ENCODE measurements at places on chromosomes 5 and 9. TPM values are rescaled to one million over a fixed set of nuclear protein-coding genes. Genes with fewer than 3 reads are reported as not detected.
A peak's percentile ranks its signal among the peaks of the same experiment; 100 is the strongest.

SLCO6A1 gene
- not detected for total RNA-seq

AIF1L gene
- 5.0 TPM for total RNA-seq

PCDHGC4 gene
- 3.0 TPM for total RNA-seq

SYK gene
- total RNA-seq, result 7.8 TPM

RPS23 gene
- 4,112 TPM for total RNA-seq

PIP5KL1 gene
- 2.4 TPM for total RNA-seq

DCAF10 gene
- total RNA-seq, result 29.1 TPM

TNFSF8 gene
- total RNA-seq, result 1.8 TPM

EIF4EBP3 gene
- total RNA-seq, result 7.4 TPM

JMY gene
- total RNA-seq, result 33.2 TPM

DNA sequence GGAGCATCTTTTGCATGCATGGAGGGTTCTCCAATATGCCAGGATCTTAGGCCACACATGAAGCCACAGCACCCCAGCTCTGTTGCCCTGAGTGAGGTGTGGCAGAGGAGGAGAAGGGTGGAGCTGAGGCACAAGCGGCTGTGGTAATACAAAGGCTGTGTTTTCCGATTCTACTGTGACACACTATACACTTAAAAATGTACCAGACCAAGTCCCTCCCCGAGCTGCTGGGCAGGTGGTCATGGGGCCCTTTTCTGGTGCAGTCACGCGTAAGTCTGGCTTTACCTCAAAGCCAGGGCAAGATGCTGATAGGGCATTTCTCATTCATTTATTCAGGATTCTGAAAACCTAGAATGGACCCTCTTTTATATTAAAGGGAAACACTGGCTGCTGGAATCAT lies 3.7 kb downstream of the ADGRV1 start:
- peaks cover 16% of the 10 kb centered on the region for H3K27me3 ChIP-seq
- H3K4me3 ChIP-seq, result no peak overlapping the region
- H3K27ac ChIP-seq, result no peak overlapping the region
- DNase-seq, result no peak
- peaks cover 11% of the 10 kb centered on the region for H3K4me1 ChIP-seq

DNA sequence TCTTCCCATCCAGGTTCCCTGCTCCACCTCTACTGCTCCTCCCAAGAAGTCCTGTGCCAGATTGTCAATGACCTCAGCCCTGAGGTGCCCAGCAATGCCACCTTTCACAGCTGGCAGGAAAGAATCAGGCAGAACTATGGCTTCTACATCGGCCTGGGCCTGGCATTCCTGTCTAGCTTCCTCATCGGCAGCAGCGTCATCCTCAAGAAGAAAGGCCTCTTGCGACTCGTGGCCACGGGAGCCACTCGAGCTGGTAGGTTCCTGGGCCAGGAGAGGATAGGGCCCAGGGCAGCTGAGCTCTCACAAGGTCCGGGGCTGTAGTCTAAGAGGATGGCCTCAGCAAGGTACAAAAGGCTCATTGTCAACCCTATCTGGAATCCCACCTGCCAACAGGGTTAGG lies 3.1 kb downstream of the NIPAL4 start:
- no peaks in the 10 kb centered on the region for H3K36me3 ChIP-seq
- H3K4me3 ChIP-seq, result no peak overlapping the region
- no peak for DNase-seq
- no peaks in the 10 kb centered on the region for H3K27me3 ChIP-seq
- H3K27ac ChIP-seq, result peak overlapping the region; percentile 77

DNA sequence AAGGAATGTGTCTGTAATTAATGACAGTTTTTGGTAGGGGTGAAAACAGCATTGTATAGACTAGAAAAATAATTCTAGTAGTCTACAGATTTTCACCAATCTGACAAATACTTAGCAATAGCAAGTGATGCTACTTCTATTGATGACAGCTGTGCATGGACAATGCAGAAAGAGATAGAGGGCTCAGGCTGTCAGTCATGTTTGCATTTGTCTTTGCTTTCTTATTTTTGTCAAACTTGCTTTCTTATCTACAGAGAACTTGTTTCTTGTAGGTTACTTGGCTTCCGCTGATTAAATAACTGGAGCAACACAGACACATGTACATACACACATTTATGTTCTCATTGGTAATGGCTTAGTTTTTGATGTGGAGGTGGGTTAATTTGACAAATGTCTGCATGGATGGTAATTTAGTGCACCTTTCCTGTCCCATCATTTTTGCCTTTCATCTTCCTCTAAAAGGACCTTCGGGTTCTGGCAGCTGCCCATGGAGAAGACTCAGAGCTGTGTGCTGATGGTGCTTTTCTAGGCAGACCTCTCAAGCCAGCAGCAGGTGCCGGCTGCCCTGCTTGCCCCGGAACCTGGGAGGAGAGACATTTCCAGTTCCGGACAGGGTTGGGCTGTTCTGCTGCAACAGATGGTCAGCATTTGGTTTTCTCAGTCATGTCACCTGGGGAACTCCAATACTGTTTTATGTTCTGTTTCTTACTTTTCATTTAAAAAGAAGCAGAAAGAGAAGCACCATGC lies 28.8 kb downstream of the CAMK4 start:
- H3K27me3 ChIP-seq, result no peaks in the 10 kb centered on the region
- H3K4me3 ChIP-seq, result no peak overlapping the region
- no peak for DNase-seq
- no peak overlapping the region for H3K27ac ChIP-seq
- H3K4me1 ChIP-seq, result no peaks in the 10 kb centered on the region
- no peaks in the 10 kb centered on the region for H3K36me3 ChIP-seq

- H3K27me3 ChIP-seq, result no peaks in the 10 kb centered on the region
- H3K4me3 ChIP-seq, result peak overlapping the region; percentile 32
- no peak for DNase-seq
- peak overlapping the region; percentile 87 for H3K27ac ChIP-seq
These were observed 81.4 kb downstream of the C9orf152 start for GRCh38 chr9:110126499-110126941.

DNA sequence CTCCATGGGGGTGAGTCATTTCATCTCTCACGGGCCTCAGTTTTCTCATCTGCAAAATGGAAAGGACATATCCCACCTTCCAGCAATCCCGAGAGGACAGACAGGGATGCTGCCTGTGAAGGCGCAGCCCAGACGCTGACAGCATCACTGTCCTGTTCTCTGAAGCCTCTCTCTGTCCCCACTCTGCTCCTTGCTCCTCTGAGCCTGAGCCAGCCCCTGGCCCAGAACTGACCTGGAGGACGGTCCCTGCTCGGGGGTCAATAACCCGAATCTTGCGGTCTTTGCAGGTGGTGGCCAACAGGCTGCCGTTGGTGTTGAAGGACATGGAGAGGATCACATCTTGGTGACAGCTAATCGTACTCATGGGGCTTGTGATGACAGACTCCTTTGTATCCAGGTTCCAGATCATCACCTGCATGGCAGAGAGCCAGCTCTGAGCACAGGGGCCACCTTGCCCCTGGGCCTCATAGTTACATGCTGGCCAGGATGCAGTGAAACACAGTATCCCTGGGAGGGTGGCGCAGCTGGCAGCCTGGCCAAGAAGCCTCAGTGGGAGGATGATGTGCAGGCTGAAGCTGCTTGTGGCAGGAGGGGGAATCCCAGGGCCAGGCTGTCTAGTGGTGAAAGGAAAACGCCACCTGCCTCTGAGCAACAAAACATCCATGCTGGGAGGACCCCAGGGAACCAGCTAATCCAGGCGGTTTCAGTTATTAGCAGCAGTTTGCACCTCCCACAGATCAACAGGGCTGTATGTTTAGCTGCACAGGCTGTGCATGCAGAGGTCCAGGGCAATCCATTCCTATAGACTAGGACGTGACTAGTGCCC lies 14.0 kb upstream of the TRIM14 start:
- H3K27me3 ChIP-seq, result no peaks in the 10 kb centered on the region
- no peaks in the 10 kb centered on the region for H3K36me3 ChIP-seq
- no peak overlapping the region for H3K4me3 ChIP-seq
- no peaks in the 10 kb centered on the region for H3K4me1 ChIP-seq

GRCh38 chr5:4862500-4862899 lies 277.6 kb upstream of the ADAMTS16 start:
- H3K4me3 ChIP-seq, result no peak overlapping the region
- H3K27ac ChIP-seq, result no peak overlapping the region
- DNase-seq, result no peak
- H3K4me1 ChIP-seq, result peaks cover 9% of the 10 kb centered on the region
- no peaks in the 10 kb centered on the region for H3K36me3 ChIP-seq

DNA sequence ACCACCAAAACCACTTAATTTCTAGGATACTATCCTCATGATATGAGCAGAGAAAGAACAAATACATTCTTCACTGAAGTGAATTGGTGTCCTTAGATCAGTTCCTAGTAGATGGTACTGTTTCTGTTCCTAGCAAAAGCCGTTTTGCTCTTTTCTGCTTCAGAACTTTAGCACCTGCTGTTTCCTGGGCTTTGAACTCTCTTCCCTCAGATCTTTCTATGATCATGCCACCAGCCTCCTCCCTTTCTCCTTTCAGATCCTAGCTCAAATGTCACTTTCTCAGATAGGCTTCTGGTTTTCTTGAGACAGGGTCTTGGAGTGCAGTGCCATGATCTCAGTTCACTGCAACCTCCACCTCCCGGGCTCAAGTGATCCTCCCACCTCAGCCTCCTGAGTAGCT lies 118.0 kb downstream of the EGFLAM start:
- H3K4me1 ChIP-seq, result no peaks in the 10 kb centered on the region
- DNase-seq, result no peak
- H3K27me3 ChIP-seq, result no peaks in the 10 kb centered on the region
- H3K36me3 ChIP-seq, result no peaks in the 10 kb centered on the region
- H3K4me3 ChIP-seq, result no peak overlapping the region
- H3K27ac ChIP-seq, result no peak overlapping the region

DNA sequence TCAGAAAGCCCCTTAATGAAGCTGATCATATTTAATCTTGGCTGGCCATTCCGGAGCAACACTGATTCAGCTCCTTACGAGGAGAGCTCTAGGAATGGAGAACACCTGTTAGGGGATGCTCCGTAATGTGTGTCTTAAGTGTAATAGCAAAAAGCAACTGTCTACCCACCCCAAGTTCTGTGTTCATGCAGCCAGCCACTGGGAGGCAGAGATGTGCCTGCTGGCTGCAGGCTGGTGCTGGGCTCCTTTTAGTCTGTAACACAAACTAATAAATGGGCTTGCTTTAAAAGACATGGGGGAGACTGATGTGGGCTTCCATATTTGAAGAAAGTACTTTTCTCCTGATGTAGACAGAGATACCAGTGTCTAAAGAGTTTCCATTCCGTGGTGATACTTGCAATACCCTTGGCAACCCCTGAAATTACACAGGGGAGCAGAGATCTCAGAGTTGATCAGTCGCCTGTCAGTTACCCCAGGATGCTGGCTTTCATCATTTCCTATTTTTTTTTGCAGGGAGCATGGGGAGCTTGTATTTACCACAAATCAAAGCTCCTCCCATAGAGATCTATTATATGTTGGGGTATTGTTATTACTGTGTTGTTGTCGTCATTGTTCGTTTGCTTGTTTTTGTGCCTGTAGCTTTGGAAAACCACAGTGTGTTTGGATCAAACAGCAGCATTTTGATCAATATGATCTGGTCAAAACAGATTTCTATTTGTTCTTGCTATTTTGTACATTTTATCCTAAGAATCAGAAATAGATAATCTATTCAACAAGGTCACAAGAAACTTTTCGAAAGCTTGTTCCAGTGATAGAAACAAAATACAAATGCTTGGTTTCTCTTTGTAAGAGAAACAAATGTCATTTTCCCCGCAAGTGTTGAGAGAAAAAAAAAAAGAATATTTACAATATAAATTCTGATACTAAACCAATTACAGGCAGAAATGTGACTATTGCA lies 65.8 kb downstream of the MTX3 start:
- H3K36me3 ChIP-seq, result no peaks in the 10 kb centered on the region
- H3K27ac ChIP-seq, result no peak overlapping the region
- no peak for DNase-seq
- H3K4me1 ChIP-seq, result no peaks in the 10 kb centered on the region

GRCh38 chr5:68436686-68437520 lies 221.3 kb downstream of the PIK3R1 start:
- DNase-seq, result no peak
- peaks cover 17% of the 10 kb centered on the region for H3K4me1 ChIP-seq
- H3K4me3 ChIP-seq, result no peak overlapping the region
- H3K36me3 ChIP-seq, result no peaks in the 10 kb centered on the region
- no peaks in the 10 kb centered on the region for H3K27me3 ChIP-seq

DNA sequence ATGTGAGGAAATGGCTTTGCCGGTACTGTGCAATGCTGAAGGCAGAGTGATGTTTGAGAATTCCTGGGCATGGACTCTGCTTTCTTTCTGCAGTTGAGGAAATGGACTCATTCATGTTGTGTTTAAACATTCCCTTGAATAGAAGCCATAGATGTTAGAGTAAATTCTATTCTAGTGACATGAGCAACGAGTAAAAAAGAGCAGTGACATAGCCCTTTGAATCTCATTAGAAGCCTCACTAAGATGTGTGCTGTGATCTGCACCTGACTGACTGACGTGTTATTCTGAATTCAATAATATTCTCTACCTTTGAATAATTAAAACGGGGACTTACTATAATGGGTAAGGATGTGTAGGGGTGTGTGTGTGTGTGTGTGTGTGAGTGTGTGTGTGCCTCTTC lies 113.7 kb upstream of the KLF4 start:
- H3K36me3 ChIP-seq, result no peaks in the 10 kb centered on the region
- no peak overlapping the region for H3K4me3 ChIP-seq
- H3K27ac ChIP-seq, result no peak overlapping the region
- no peak for DNase-seq
- no peaks in the 10 kb centered on the region for H3K27me3 ChIP-seq

DNA sequence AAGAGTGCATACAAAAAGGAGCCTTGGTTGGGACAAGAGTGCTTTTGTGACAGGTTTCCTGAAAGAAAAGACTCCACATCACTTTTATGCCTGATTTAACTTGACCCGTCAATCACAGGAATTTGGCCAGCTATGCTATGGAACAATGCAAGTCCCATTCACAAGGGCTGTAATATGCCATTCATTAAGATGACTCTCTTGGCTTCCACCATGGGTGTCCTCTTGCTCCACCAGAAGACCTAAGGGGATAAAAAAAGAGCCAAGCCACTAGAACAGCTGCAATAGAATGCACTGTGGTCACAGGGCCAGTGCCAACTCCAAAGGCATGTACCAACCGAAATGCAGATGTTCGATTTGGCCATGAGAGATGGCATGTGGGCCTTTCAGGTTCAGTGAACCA lies 480.1 kb upstream of the MPDZ start:
- no peak for DNase-seq
- H3K36me3 ChIP-seq, result no peaks in the 10 kb centered on the region
- no peak overlapping the region for H3K4me3 ChIP-seq
- H3K4me1 ChIP-seq, result no peaks in the 10 kb centered on the region
- no peak overlapping the region for H3K27ac ChIP-seq

DNA sequence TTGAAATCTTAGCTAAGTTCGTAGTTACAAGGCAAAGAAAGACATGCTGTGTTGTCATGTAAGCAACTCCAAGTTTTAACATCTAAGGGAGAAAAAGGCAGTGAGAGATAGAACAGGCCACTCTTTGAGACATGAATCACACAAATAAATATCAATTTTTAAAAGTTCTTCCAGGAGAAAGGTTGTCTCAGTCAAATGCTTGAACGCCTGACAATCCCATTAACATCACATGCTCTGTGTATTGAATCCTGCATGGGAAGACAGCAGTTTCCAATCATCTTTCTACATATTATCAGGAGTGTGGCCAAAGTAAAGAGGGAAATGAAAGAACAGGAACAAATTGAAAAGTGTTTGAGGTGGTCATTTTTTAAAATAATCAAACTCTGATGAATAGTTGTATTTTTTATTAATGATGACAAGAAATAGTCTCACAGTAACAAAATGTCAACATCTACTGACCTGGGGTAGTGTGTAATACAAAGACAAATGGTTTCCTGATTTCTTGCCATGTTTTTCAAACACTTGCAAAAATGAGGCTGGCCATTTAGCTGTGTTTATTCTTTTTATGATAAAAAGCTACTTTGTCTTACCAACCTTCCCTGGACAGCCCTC lies 6.4 kb upstream of the C6 start:
- no peaks in the 10 kb centered on the region for H3K36me3 ChIP-seq
- H3K4me3 ChIP-seq, result no peak overlapping the region
- no peaks in the 10 kb centered on the region for H3K4me1 ChIP-seq
- H3K27ac ChIP-seq, result peak overlapping the region; percentile 22

Data from sigmoid colon (tissue), 7 donors.